ENCODE measurements at places on chromosomes 1 and 21.

DNA sequence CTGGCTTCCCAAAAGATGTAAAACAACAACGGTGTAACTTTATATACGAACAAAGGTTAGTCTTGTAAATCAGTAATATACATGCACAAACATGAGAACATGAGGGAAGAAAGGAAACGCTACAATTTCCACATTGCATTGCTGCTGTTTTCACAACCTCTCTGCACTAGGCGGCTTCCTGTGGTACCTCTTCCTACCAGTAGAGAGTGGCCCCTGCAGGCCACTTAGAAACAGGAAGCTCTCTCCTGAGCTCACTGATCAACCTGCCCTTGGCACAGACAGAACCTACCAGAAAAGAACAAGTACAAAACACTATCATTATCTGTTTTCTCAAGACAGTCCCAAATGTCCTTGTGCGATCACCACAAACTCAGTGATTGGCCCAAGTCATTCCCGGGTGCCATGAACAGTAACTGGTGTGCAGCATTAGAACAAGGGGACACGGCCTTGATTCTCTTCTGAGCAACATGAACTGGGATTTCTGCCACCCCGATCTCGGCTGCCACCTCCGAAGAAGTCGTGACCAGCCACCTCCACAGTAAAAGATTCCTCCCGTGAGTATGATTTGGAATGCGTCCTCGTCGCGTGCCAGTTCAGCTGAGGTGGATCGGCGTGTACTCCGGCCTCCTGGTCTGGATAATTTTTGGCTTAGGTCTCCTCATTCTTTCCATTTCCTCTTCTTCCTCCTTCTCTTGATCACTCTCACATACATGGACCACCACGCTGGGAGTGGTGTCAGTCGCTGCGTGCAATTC is 5.7 kb upstream of the KCNE1 start:
- peak; percentile 64 for DNase-seq

- peak; percentile 59 for DNase-seq
Observed at GRCh38 chr1:184743062-184743756, 11.4 kb downstream of the EDEM3 start.

- DNase-seq = no peak
Observed at GRCh38 chr1:59985911-59986515, 59.4 kb upstream of the CYP2J2 start.

DNA sequence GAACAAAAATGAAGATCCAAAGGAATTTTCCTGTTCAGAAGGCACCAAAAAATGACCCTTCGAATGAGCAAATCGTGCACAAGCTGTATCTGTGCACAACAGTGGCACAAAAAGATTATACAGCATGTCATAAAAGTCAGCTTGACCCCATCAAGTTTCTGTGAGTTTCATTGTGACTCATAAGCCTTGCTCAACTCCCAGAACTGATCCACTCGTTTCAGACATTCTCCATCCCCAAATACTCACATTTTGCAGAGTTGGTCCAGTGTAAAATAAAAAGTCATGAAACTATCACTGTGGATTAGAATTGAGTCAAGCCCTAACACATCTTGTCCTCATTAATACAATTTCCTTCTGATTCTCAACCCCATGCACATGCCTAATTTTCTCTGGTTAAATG is 174.7 kb upstream of the PKN2 start:
- DNase-seq = no peak

DNA sequence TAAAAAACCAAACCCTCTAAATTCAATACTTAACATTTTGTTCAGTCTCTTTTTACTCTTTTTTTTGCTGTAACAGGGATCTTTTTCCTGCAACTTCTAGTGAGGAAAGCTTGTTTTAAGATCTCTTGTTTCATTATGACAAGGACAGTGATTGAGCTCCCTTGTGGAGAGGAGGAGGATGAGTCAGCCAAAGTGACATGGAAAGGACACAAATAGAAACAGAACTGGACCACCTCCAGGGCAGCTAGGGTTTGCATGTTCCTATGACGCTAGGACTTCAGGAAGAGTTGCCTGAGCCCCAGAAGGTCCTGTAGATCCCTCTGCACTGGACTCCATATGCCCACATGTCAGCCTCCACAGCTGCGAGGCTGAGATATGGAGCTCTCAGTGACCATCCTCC is 212.6 kb upstream of the FAM78B start:
- DNase-seq = no peak

- DNase-seq = no peak
Observed at GRCh38 chr21:32131164-32131563, 147.7 kb downstream of the MIS18A start.

DNA sequence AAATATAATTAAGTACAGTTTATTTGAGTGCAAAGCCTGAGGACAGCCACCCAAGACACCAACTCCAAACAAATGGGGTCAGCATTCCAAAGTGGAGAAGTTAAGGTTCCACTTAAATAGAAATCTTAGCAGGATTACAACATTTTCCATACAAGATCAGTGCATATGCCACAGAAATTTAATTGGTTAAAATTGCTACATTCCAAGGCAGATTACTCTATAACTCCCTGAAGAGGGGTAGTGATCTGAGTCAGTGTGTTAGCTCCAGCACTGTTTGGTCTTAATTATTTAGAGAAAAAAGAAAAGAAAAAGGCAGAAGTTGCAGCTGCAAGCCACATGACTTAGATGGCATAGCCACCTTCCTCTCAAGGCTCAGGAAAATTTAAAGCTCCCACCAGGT is 297.5 kb downstream of the HHIPL2 start:
- DNase-seq = no peak

- DNase-seq = no peak
Observed at GRCh38 chr1:198199105-198199504, 42.3 kb downstream of the NEK7 start.

GRCh38 chr1:24454673-24455072 is 39.1 kb downstream of the NIPAL3 start:
- DNase-seq = no peak

GRCh38 chr1:166721145-166721544 is 118.1 kb upstream of the POGK start:
- DNase-seq = peak; percentile 29

GRCh38 chr1:212315907-212316306 is 30.7 kb downstream of the PPP2R5A start:
- DNase-seq = peak; percentile 31

GRCh38 chr1:173506437-173506836 is 29.3 kb downstream of the PRDX6 start:
- DNase-seq = no peak

DNA sequence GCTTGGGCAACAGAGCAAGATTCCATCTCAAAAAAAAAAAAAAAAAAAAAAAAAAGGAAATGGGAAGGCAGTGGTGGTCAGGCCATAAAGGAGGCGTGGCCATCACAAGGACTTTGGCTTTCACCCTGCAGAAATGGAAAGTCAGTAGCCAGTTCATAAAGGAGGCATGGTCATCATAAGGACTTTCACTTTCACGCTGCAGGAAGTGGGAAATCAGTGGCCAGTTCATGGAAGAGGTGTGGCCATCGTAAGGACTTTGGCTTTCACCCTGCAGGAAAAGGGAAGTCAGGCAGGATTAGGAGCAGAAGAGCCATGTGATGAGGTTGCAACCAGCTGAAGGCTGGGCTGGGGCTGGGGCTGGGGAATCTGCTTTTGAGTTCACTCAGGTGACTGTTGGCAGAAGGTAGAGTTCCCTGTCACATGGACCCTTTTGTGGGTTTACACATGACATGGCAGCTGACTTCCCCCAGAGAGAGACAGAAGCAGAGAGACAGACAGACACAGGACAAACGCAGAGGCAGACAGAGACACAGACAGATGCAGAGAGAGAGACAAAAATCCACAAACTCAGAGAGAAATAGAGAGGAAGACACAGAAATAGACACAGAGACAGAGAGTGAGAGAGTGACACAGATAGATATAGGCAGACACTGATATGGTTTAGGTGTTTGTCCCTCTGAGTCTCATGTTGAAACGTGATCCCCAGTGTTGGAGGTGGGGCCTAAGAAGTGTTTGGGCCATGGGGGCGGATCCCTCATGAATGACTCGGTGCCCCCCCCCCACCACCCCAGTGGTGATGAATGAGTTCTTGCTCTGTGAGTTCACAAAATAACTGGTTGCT is 263.9 kb upstream of the KAZN start:
- peak; percentile 9 for DNase-seq
